CD8-positive, alpha-beta T cell (primary cell): ENCODE measurements at places on chromosomes 4 and X. TPM values are rescaled to one million over a fixed set of nuclear protein-coding genes. Genes with fewer than 3 reads are reported as not detected.

Gene AKAP4
- not detected for total RNA-seq

Gene GLRA2
- not detected for total RNA-seq

Gene MAGEB2
- total RNA-seq = not detected

DNA sequence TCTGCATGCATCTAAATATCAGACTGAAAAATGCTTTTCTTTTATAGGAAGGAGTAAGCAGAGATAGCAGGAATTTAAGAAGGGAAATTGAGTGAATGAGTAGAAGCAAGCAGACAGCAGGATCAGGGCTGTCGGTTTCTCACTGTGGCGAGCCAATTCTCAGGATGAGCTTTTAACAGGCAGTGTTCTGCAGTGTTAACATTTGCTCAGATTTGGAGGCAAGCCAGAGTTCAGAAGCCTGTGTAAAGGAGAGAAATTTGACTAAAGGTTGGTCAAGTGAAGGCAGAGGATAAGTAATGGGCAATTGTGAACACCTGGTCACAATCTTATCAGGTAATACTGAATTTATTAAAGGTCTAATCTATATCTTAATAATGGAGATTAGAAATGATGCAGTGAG, 133.3 kb upstream of the MAGEB16 start:
- DNase-seq = no peak

- no peak for DNase-seq
Observed at GRCh38 chr4:107640197-107640596, 79.8 kb downstream of the PAPSS1 start.

- no peak for DNase-seq
Observed at GRCh38 chrX:31228909-31229308, 157.1 kb upstream of the FTHL17 start.

DNA sequence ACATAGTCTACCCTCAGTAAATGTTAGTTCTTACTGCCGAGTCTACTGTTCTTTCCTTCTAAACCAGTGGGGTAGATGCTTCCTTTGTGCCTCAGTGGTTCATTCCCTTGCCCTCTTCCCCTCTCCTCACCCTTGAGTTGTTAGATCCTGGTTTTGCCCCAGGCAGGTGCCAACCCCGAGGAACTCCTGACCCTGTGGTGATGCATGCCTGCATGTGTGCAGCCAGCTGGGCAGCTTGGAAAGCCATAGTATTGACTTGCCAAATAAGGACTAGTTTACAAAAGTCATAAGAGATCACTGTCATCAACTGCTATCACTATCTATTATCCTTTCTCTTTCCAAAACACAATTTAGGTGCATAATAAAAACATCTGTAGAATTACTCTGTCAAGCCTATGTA, 50.9 kb downstream of the REPS2 start:
- DNase-seq = no peak

DNA sequence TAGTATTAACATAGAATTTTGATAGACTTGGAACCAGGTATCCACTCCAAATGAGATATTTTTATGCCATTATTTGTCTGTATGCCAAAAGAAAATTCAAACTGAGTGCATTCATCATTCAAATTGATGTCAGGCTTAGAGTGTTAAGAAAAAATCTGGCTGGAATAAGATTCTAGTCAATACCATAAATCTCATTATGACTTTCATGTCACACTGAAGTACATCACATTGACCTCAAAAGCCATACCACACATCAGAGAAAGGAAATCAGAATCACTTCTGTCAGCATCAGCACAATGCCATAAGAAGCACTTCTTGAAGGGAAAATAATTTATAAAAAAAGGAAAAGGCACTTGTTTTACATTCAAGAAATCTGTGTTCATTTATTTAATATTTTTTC, 119.0 kb upstream of the BMP3 start:
- no peak for DNase-seq

GRCh38 chrX:129655547-129656249, 942 bp upstream of the APLN start:
- DNase-seq = no peak

GRCh38 chr4:54548831-54549460, 108.8 kb upstream of the KIT start:
- no peak for DNase-seq

GRCh38 chrX:3540105-3540504, 173.3 kb downstream of the PRKX start:
- no peak for DNase-seq

DNA sequence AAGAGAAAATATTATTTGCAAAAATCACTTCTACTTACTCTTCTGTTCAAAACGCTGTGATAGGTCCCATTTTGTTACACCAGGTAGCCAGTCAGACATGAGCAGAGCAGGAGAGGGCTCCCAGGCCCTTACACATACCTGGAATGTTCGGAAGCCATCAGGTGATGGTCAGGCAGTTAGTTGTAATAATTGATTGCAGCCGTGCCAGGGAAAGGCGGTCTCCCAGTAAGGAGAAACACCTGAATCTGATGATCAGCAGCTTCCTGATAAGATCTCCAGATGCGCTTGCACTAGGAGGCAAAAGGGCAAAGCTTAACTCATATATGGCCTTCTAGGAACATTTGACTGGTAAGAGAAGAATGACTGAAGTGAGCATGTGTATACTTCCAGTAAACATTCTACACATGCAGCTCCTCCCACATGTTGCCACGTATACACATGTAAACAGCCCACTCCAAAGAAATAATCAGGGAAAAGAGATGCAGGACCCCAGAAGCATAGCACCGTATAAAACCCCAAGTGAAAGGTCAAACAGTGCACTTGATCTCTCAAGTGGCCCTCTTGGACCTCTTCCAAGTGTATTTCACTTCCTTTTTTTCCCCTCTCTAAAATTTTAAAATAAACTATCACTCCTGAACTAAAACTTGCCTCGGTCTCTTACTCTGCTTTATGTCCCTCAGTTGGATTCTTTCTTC, 1338.0 kb downstream of the FSTL5 start:
- DNase-seq = no peak

DNA sequence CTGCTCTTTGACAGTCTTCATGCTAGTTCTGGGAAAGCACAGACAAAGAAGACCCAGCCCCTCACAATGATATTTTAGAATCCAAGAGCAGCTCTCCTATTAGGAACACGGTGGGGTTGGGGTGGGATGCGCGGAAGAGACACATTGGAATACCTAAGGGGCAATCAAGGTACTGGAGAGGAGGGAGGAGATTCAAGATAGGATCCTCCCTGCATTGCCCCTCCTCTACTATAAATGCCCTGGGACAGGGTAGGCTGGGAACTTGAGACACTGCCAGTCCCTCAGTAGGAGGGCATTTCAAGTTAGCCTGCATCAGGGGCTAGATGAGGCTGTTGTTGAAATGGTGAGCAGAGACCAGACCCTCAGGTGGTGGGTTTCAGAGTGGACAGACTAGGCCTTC, 5.1 kb downstream of the MAGEB17 start:
- DNase-seq = no peak

DNA sequence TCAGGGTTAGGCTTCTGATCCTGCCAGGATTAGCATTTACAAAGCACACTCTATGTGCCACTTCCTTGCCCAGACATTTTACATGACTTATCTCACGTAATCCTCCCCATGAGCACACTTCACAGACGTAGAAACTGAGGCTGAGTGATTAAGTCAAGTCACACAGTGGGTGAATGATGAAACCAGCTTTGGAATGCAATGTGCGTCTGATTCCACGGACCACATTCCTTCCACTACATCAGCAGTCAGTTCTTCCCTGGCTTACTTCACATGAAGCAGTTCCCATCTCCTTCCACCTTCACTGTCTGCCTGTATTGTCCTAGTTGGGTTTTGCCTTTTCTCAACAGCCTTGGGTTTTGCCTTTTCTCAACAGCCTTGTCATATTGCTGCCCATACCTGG, 134.3 kb upstream of the PPARGC1A start:
- no peak for DNase-seq
